ENCODE measurements at places on chromosomes 16 and 17.
A peak's percentile ranks its signal among the peaks of the same experiment; 100 is the strongest.

- no peak for DNase-seq
These were observed 11.1 kb downstream of the CMTM2 start for GRCh38 chr16:66590322-66590721.

GRCh38 chr16:88631384-88631783, 7.0 kb upstream of the IL17C start:
- DNase-seq, result no peak

GRCh38 chr16:53986793-53987192, 282.8 kb downstream of the FTO start:
- no peak for DNase-seq

- DNase-seq, result peak; percentile 35
These were observed 387 bp downstream of the MSI2 start for GRCh38 chr17:57256708-57257112.

DNA sequence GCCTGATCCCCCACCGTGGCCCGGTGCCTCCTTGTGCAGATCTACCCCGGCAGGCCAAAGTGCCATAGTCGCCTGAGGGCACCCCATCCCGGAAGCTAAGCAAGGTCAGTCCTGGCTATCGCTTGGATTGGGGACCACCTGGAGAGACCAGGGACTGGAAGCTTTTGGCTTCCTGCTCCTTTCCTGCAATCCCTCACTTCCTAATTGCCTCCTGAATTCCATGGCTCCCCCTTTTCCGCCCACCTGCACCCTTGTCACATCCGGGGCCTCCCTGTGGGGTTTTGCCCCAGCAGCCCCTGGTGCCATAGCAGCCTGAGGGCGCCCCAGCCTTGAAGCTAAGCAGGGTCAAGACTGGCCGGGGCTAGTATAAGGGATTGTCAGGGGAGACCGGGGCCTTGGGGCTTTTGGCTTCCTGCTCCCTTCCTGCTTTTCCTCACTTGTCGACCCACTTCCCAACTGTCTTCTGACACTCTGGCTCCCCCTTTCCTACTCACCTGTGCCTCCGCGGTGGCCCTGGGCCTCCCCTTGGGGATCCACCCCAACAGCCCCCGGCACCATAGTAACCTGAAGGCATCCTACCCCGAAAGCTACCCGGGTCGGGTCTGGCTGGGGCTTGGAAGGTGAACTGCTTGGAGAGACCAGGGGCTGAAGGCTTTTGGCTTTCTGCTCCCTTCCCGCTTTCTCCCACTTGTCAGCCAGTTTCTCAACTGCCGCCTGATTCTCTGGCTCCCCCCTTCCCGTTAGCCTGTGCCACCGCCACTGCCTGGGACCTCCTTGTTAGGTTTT, 2293.6 kb downstream of the TP53TG3F start:
- DNase-seq, result no peak

GRCh38 chr17:36063786-36064541, at the start of gene CCL18:
TSS of gene CCL18 (plus strand) at chr17:36064272. CDS start at chr17:36064343, 71 bp downstream.
- DNase-seq, result no peak

- no peak for DNase-seq
These were observed 15.7 kb downstream of the SLC16A3 start for GRCh38 chr17:82244413-82245133.

DNA sequence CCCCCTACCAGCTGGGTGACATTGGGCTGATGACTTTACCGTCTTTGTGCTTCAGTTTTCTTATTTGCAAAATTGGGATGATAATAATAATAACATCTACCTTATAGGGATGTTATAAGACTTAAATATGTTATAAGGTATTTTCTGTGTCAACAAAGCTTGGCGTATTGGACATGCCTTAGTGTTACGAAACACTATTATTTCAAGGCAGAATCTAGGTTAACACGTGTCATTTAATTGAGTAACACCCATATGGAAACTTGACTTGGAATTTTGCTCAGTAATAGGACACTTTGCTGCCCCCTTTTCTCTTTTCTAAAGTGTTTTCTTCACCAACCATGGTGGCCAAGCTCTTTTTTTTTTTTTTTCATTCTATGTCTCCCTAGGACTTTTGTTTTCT, 294.2 kb upstream of the SALL1 start:
- DNase-seq, result no peak

DNA sequence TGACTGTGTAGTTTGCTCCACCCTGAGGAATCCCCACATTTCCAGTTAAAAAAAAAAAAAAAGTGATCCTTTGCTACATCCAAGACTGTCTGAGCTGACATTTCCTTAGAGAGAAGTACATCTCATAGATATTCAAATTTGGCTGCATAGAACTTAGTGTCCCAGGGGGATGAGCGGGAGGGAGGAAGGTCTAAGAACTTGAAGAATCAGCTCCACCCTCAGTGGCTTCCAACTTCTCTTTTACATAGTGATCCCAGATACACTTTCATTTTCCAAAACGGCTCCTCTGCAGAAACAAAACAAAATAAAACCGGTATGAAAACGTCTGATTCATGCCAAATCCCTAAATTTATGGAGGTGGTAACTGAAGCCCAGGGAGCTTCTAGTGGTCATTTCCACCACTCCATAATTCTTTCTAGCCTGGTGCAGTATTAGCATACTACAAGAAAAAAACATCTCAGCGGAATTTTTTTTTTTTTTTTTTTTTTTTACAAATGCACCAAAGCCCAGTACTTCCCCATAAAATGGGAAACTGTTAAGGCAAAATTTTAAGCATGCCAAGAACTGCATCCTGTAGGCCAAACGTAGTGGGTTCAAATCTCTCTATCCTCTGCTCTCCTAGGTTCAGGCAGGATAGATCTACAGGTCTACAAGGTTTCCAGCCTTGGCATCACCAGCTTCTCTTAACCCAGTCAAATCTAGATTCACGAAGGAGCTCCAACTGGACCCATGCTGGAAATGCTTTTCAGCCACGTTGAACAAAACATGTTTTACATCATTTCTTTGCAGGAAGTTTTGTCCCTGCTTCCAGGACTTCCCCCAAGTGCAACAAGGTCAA, 29.3 kb downstream of the MAF start:
- DNase-seq, result no peak

DNA sequence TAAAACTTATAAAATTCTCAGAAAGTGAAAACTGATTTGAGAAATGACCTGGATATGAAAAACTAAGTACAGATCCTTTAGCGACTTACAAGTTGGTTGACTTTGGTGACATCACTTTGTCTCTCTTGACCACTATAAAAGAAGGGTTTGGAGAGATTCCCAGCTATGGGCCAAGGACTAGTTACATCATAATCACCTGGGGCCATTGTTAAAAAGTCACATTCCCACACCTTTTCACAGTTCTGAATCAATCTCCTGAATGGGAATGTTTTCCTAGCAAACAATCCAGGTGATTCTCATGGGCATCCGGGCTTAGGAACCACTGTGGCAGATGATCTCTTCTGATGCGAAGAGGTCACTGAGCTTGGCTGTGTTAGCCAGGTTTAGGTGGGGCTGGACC, 620 bp upstream of the VWA3A start:
- no peak for DNase-seq

DNA sequence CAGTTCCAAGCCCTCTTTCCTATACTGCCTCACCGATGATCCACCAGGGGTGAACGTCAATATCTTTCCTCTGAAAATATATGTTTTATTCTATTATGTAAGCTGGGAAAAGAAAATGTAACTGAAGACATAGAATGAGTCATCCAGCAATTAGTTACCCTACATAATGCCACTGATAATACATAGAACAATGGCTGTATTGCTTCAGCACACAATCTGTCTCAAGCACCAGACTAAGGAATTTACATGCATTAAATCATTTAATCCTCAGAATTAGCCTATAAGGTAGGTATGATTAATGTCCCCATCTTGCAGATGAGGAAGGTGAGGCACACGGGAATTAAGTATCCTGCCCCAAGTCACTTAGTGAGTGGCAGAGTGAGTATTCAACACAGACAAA, 472.8 kb downstream of the TOX3 start:
- no peak for DNase-seq

Measured in stimulated activated CD4-positive, alpha-beta T cell treated with anti-CD3 and anti-CD28 coated beads, Interleukin-4, amount 100 ng/mL, for 4 hours (primary cell).